Thymus (tissue), 14 donors: ENCODE measurements at places on chromosomes 5 and 9.

DNA sequence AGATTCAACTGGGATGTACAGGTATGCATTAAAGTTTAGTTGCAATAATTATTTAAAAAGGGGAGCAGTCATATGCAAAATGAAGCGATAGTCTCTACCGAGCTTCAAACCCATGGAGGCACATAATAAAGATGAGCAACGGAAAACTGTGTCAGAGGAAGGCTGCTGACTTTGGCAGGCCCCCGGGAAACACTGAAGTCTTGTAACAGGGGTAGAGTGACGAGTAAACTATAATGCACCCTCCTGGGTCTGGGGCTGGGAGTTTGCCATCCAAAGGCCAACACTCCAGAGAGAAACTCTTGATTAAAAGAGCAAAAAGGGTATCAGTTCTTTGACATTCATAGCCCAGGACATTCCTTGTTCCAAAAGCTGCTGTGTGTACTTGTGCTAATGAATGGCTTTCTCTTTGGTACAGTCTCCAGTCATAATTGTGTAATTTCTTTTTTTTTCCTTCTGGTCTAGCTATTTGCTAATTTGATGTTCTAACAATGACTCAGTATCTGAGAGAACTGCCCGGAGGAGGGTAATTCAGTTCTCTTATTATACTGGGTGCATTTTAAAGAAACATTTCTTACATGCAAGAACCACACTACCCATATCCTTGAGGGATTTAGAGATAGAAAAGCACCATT is 59.2 kb downstream of the TNC start:
- DNase-seq: no peak
- H3K27me3 ChIP-seq: no peaks in the 10 kb centered on the region
- no peak overlapping the region for H3K4me3 ChIP-seq
- H3K27ac ChIP-seq: no peak overlapping the region
- no peaks in the 10 kb centered on the region for H3K4me1 ChIP-seq

DNA sequence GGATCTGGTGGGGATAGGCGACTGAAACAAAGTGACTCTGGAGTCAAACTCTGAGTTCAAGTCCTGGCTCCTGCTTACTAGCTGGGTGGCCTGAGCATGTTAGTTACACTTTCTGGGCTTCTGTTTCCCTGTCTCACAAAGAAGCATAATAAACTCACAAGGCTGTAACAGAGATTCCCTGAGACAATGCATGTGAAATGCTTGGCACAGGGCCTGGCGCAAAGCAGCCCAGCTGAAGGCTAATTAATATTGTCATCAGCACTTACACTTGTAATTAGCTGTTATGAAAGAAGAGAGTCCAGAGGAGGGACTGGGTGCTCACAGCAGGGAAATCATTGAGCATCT is 64.1 kb upstream of the SPOCK1 start:
- no peak overlapping the region for H3K4me3 ChIP-seq
- H3K36me3 ChIP-seq: no peaks in the 10 kb centered on the region
- no peaks in the 10 kb centered on the region for H3K27me3 ChIP-seq
- H3K27ac ChIP-seq: no peak overlapping the region
- H3K4me1 ChIP-seq: no peaks in the 10 kb centered on the region

DNA sequence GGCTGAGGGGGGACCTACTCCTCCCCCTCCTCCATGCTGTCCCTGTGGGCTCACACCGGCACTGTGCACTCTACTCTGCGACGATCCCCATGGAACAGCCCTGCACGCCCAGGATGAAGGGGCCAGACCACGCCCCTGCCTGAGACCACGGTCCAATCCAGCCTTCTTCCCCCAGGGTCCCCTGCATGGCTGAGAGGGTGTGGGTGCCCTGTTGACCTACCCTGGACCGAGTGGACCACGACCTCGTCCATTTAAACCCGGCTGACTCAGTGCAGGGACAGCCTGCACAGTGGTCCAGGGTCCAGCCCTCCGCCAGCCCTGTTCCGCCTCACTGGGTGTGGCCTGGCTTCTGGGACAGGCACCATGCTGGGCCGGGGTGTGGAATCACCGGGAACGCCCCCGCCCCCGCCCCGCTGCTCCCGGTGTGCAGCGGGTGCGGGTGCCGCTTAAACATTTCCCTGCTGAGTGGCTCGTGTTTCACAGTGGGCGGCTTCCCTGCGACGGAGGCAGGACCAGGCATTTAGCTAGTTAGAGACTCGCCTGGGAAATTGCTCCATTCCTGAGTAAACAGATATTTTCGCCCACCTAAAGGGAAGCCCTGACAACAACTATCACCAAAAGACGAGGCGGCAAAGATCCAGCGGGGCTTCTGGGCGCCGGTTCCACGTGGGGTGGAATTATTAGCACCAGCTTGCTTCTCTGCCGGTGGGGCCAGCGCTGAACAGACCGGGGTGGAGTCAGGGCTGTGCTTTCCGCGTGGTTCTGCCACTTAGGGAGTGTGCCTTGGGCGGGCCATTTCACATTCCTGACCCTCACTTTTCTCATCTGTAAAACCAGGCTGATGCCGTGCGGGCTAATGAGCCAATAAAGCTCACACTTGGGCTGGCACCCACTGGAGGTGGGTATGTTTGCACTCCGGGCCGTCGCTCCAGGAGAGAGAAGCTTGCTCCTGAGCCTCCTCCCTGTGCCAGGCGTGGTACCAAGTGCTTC is 22.6 kb downstream of the DBH start:
- peaks cover 82% of the 10 kb centered on the region for H3K27me3 ChIP-seq
- DNase-seq: no peak
- no peak overlapping the region for H3K4me3 ChIP-seq
- no peak overlapping the region for H3K27ac ChIP-seq

DNA sequence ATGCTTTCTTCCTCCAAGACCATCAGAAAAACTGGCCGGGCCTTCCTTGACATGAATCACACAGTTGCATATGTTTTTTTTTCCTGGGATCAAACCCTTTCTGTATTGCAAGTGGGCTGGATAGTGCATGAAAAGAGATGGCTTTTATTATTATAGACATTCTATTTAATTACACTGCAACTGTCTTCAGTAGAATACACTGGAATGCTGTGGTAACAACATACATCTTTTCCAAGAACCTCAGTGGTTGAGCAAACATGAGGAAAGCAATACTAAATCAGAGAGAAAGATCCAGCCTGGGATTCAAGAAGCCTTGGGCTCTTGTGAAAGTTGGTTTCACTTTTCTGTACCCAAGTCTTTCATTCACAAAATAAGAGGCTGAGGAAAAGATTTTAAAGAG is 193.0 kb downstream of the DMAC1 start:
- no peaks in the 10 kb centered on the region for H3K36me3 ChIP-seq
- no peaks in the 10 kb centered on the region for H3K27me3 ChIP-seq
- no peaks in the 10 kb centered on the region for H3K4me1 ChIP-seq
- no peak for DNase-seq
- H3K27ac ChIP-seq: no peak overlapping the region

- DNase-seq: no peak
- no peak overlapping the region for H3K27ac ChIP-seq
- H3K27me3 ChIP-seq: no peaks in the 10 kb centered on the region
- H3K4me1 ChIP-seq: no peaks in the 10 kb centered on the region
- no peak overlapping the region for H3K4me3 ChIP-seq
These were observed 321.4 kb upstream of the DAP start for GRCh38 chr5:11082404-11082945.

DNA sequence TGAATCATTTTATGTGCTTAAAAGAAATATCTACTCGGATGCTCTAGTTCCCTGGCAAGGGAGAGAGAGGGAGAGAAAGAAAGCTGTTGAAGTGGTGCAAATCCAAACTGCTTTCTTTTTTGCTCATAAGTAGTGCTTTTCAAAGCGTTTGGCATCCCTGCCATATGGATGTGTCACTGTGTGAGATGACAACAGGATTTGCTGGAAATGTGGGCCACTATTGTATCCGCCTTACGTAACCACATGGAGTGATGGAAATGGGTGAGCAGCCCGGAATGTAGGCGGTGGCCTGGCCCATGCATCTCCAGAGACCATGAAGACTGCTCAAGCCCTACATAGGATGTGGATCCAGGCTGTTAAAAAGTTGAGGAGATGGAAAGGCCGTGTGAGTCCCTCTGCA is 30.8 kb downstream of the TJP2 start:
- H3K27me3 ChIP-seq: no peaks in the 10 kb centered on the region
- no peaks in the 10 kb centered on the region for H3K36me3 ChIP-seq
- H3K4me1 ChIP-seq: peaks cover 2% of the 10 kb centered on the region
- H3K4me3 ChIP-seq: no peak overlapping the region

DNA sequence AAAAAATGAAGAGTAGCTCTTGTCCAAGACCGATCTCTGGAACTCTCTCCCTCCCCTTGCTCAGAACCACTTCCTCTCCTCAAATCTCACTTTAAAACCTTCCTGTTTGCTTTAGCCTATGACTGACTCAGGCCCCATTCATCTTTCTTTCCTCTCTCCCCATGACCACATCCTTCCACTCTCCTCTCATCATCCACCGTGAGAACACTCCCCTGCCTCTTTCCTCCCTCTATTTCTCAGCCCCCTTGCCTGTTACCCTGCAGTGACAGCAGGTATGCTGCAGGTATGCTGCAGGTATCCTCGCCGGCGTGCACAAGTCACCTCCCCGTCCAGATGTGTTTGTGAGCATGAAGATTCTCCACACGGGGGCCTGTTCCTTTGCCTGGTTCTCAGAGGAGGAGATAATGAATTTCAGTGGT is 505.3 kb downstream of the CCDC171 start:
- H3K27me3 ChIP-seq: no peaks in the 10 kb centered on the region
- H3K27ac ChIP-seq: no peak overlapping the region
- H3K4me1 ChIP-seq: no peaks in the 10 kb centered on the region
- no peaks in the 10 kb centered on the region for H3K36me3 ChIP-seq
- H3K4me3 ChIP-seq: no peak overlapping the region

GRCh38 chr5:72554897-72555296 is 47.7 kb upstream of the ZNF366 start:
- no peaks in the 10 kb centered on the region for H3K27me3 ChIP-seq
- peaks cover 15% of the 10 kb centered on the region for H3K4me1 ChIP-seq
- DNase-seq: no peak
- no peak overlapping the region for H3K4me3 ChIP-seq
- no peak overlapping the region for H3K27ac ChIP-seq
- H3K36me3 ChIP-seq: no peaks in the 10 kb centered on the region

DNA sequence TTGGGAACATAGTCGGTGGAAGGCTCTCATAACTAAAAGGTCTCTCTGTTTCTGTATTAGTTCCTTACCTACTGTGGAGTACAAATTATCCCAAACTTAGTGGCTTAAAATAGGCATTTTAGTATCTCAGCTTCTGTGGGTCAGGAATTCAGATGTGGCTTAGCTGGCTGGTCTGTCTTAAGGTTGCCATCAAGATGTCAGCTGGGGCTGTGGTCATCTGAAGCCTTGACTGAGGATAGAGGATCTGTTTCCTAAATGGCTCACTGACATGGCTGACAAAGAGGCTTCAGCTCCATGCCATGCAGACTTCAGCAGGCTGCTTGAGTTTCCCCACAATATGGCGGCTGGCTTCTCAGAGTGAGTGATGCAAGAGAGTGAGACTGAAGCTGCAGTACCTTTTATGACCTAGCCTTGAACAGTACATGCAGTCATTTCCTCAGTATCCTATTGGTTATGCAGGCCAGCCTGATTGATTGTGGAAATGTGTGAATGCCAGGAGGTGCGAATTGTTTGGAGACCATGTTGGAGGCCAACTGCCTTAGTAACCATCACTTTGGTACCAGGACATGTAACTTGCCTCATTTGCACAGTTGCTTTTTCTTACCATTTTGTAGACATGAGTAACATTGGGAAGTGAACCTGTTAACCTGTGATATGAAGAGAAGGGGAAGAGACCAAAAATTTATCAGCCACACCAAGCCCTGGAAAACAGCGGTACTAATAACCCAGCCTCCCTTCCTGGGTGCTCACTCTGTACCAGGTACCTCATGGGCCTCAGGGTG is 152.8 kb upstream of the IER5L start:
- no peaks in the 10 kb centered on the region for H3K27me3 ChIP-seq
- H3K4me3 ChIP-seq: no peak overlapping the region
- DNase-seq: no peak
- H3K36me3 ChIP-seq: no peaks in the 10 kb centered on the region

GRCh38 chr9:38727497-38728001 is 7.6 kb upstream of the FAM240B start:
- no peaks in the 10 kb centered on the region for H3K27me3 ChIP-seq
- no peak for DNase-seq

- H3K27ac ChIP-seq: no peak overlapping the region
- H3K36me3 ChIP-seq: no peaks in the 10 kb centered on the region
- no peak overlapping the region for H3K4me3 ChIP-seq
- H3K4me1 ChIP-seq: no peaks in the 10 kb centered on the region
- no peak for DNase-seq
- H3K27me3 ChIP-seq: no peaks in the 10 kb centered on the region
These were observed 248.1 kb downstream of the CETN3 start for GRCh38 chr5:90161414-90161813.

DNA sequence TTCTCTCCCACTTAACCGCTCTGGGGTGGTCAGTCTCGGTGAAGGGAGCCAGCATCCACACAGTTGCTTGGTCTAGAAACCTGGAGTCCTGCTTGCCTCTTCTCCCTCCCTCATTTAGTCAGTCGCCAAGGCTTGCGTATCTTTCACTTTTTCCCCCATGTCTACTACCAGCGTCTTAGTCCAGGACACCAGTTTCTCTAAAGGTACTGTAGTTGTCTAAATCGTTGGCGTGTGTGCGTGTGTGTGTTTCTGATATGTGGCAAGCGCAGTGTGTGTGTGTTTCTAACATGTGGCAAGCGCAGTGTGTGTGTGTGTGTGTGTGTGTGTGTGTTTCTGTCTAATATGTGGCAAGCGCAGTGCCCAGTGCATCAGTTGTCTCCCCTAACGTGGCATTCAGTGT is 641 bp downstream of the ATP6V1G1 start:
- peaks cover 34% of the 10 kb centered on the region for H3K4me1 ChIP-seq
- H3K27me3 ChIP-seq: no peaks in the 10 kb centered on the region
- H3K36me3 ChIP-seq: peaks cover 7% of the 10 kb centered on the region

GRCh38 chr5:142404046-142404477 is 79.2 kb upstream of the SPRY4 start:
- H3K27me3 ChIP-seq: no peaks in the 10 kb centered on the region
- no peak overlapping the region for H3K27ac ChIP-seq
- H3K36me3 ChIP-seq: no peaks in the 10 kb centered on the region
- no peaks in the 10 kb centered on the region for H3K4me1 ChIP-seq
- DNase-seq: no peak

DNA sequence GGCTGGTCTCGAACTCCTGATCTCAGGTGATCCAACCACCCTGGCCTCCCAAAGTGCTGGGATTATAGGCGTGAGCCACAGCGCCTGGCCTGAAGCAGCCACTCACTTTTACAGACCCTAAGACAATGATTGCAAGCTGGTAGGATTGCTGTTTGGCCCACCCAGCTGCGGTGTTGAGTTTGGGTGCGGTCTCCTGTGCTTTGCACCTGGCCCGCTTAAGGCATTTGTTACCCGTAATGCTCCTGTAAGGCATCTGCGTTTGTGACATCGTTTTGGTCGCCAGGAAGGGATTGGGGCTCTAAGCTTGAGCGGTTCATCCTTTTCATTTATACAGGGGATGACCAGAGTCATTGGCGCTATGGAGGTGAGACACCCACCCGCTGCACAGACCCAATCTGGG is 1.5 kb downstream of the CA9 start:
- no peak overlapping the region for H3K27ac ChIP-seq

GRCh38 chr9:82790875-82791274 is 272.1 kb downstream of the RASEF start:
- no peaks in the 10 kb centered on the region for H3K36me3 ChIP-seq
- no peaks in the 10 kb centered on the region for H3K27me3 ChIP-seq

- no peaks in the 10 kb centered on the region for H3K4me1 ChIP-seq
- no peak overlapping the region for H3K27ac ChIP-seq
- no peak for DNase-seq
- H3K27me3 ChIP-seq: no peaks in the 10 kb centered on the region
- no peaks in the 10 kb centered on the region for H3K36me3 ChIP-seq
These were observed 336.6 kb upstream of the PIK3R1 start for GRCh38 chr5:67878933-67879332.
